ENCODE measurements at places on chromosomes 16 and 17.

- no peak for DNase-seq
These were observed 191.7 kb downstream of the C16orf95 start for GRCh38 chr16:87125206-87126155.

GRCh38 chr16:27149986-27150385, 53.3 kb upstream of the KDM8 start:
- no peak for DNase-seq

DNA sequence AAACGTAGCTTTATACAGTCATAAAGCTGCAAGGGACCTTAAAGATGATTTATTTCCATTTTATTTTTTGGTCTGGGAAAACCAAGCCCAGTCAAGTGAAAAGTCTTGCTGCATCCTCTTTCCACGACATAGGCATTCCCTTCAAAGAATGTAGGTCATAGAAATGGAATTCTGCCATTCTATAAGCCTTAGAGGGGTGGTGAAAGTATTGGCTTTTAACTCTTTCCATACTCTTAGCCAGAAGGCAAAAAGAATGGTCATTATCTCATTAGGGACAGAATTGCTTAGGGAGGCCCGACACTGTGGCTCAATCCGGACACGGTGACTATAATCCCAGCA, 7.9 kb upstream of the MSL1 start:
- DNase-seq, result no peak

DNA sequence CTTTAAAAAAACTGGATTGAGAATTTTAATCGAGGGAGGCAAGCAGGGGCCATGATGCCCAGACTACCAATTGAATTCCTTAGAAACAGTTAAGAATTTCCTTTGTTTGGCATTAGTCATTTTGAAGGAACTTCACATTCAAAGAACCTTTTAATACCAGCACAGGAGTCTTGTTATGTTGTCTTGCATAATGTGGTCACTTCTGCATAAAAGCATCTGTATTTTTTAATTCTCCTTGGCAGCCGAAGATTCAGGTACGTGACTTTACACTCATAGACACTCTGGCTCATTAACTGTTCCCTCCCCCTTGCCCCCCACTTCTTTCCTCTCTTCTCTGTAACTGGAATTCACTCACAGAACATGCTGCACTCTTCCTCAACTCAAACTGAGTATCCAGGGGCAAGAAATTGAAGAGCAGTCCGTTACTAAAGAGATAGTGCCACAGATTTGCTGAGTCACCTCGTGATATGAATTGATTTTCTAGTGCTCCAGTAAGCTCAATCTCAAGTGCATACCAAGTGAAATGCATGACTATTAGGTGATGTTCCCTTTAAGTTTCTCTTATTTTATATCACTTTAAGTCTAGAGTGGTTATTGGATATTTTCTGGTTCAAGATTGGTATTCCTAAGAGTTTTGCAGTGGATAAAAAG, 572.2 kb upstream of the SOX9 start:
- no peak for DNase-seq

DNA sequence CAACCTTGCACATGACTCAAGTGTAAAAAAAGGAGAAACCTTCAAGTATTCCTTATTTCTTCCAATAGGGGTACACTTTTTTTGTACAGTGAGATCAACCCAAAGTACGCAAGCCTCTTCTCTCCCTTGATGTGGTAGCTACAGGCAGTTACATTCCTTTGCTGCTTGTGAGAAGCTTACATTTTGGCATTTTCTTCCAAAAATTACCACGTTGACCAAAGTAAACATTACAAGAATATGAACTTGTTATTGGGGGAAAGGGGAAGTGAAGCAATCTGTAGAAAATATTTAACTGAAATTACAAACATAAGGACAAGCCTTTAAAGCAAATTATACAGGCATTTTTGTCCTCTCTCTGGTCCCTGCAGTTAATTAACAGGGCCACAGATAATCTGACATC, 97.0 kb upstream of the TOB1 start:
- no peak for DNase-seq

DNA sequence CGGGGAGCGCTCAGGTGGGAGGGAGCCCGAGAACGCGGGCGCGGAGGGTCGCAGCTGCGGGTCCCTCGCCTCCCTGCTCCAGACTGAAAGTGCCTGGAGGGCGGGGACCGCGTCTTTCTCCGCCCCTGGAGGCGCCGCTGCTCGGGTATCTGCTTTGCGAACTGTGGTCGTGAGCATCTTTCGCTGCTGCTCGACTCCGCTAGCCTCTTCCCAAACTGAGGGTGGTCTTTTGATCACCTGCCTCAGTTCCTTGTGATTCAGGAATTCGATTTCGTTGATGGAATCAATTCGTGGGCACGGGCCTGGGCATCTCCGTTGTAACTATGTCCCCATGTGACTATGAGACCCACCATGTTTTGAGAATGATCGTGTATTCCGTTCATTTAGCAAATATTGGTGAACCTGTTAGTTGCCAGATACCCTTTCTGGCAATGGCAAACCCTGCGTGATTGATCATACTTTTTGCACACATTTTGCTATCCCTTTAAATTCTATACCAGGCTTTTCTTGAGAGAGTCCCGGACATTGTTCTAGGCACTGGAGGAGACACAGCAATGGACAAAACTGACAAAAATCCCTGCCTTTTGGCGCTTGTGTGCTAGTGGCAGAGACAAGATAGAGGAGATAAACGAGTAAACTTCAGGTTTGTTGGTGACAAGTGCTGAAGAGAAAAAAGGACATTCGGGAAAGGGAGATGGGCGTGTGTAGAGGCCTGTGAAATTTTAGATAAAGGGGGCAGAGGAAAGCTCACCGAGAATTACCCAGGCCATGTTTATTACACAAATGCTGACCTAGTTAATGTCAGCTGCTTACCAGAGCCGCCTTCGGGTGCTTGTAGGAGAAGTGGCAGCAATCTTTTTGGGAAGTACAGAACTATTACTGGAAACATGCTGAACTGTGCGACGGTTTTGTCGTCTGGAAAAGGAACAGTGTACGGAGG, 948 bp downstream of the UTP18 start:
- peak; percentile 56 for DNase-seq

GRCh38 chr17:73430848-73431247, 119.0 kb upstream of the CDC42EP4 start:
- no peak for DNase-seq

DNA sequence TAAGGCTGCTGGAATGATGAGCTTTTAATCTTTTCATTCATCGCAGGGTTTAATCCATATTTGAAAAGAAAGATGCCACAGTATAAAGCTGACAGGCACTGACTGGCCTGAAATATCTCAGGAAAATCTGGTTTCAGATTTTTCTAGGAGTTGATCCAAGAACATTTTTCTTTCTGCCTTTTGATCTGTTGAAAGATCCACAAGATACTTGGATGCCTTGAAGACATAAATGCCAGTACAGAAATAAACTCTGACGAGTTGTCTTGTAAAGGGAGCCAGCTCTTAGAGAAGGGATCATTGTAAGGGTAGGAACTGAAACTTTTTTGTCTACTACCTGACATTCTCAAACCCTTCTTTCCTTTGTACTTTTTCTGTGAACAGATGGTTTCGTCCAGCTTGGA, 25.4 kb upstream of the KRT20 start:
- no peak for DNase-seq

- DNase-seq, result no peak
These were observed 7.3 kb upstream of the SSTR2 start for GRCh38 chr17:73157521-73157890.

DNA sequence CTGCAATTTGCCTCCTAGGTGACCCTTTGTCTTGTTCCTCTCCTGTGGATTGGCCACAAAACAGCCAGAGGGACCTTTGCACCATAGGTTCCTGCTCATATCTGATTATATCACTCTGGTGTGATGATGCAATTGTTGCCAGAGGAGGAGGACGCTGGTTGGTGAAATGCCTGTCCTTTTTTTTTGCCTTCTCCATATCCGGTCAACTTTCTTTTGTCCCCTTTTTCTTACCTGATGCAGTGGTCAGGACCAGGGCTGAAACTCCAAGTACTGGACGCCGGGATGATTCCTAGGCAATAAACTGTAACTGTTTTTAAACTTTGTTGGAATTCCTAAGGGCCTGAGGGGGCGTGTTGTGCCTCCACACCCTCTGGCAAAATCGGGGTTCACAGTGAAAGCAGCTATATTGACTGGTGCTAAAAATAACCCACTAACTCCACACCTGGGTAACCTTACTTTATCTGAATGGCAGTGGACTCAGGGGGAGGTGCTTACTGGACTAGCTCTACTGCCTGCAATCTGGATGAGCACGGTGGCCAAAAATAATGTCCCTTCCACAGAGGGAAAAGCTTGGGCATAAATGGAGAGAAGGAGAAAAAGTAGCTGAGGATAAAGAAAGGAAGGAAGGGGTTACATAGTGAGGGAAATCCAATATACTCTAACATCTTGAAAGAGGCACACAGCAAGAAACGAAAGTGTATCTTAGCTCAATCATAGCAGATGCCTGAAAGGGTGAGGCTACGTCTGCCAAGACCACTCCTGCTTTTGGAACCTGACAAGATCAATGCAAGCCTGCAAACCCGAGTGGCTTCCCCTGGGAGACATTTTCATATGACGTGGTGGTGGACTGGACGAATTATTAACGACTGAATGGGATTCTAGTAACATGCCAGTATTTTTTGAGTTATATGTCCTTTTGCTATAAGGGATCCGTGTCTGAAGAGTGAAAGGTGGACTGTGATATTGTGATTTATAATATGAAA, 28.4 kb upstream of the ZNF423 start:
- no peak for DNase-seq

DNA sequence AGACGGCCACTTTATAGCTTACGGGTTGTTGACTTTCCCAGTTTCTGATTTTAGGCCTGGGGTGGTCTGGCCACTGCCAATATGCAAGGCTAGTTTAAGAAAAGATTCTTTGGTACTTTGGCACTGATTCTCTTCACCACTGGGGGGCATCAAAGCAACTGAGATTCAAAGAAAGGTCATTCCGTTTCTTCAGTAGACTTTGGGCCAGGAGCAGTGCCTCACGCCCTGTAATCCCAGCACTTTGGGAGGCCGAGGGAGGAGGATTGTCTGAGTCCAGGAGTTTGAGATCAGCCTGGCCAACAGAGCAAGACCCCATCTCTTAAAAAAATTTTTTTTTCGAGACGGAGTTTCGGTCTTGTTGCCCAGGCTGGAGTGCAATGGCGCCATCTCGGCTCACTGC, 53.0 kb downstream of the RPA1 start:
- no peak for DNase-seq

DNA sequence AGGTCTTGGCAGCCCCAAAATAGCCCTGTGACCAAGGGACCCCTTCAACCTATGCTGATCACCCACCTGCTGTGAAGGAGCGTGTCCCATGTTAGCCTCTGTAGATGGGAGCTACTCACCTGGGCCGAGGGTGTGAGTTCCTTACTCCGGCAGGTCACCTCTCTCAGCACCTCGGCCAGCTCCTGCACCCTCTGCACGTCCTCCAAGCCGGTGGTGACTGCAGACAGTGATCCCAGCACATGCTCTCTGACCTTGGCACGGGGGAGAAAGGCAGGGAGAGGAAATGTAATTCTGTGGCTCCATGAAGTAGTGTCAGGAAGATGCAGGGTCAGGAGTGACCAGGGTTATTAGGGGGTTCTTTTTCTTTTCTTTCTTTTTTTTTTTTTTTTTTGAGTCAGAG, 67.7 kb upstream of the BCO1 start:
- no peak for DNase-seq

- no peak for DNase-seq
These were observed 115.0 kb downstream of the DYNLRB2 start for GRCh38 chr16:80655751-80656150.

DNA sequence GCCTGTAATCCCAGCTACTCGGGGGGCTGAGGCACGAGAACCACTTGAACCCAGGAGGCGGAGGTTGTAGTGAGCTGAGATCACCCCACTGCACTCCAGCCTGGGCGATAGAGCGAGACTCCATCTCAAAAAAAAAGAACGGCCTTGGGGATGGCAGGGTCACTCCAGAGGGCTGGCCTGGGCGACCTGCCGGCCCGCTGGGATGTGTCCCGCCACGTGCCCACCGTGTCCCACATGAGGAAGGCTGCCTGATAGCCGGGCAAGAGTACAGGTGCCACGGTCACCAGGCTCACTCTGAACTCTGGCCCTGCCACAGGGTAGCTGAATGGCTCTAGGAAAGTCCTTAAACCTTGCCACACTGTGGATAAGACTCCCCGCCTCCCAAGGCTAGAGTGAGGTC, 67.5 kb downstream of the COG7 start:
- DNase-seq, result no peak

- no peak for DNase-seq
These were observed 206.0 kb downstream of the IRX3 start for GRCh38 chr16:54080524-54081008.

DNA sequence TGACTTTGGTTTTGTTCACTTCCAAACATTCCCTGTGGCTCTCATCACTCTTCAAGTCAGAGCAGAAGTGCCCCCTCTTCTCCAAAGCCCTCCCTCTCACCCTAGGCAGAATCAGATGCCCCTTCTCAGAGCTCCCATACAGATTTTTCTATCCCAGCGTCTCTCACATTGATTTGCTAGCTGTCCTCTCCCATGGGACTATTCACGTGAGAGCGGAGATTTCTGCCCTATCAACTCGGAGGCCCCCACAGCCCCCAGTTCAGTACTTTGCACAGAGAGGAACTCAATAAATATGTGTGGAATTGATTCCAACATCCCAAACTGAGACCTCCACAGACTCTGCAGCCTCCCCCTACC, 182.6 kb downstream of the C16orf78 start:
- no peak for DNase-seq

DNA sequence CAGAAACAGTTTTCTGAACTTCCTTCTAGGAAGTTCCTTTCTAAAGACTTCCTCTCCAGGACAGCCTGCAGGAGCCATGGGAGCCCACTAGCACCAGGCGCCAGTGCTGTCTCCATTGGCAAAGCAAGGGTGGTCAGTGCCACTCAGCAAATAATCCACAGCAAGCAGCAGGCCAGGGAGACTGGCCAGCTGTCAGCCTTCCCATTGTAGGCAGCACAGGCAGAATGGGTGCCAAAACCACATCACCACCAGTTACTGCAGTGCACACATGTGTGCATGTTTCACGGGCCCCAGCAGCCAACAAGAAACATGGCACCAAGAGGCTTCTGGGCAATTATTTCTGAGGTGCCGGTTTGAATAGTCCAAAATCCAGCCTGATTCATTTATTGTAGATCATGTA, 26.7 kb downstream of the DNASE1 start:
- no peak for DNase-seq

DNA sequence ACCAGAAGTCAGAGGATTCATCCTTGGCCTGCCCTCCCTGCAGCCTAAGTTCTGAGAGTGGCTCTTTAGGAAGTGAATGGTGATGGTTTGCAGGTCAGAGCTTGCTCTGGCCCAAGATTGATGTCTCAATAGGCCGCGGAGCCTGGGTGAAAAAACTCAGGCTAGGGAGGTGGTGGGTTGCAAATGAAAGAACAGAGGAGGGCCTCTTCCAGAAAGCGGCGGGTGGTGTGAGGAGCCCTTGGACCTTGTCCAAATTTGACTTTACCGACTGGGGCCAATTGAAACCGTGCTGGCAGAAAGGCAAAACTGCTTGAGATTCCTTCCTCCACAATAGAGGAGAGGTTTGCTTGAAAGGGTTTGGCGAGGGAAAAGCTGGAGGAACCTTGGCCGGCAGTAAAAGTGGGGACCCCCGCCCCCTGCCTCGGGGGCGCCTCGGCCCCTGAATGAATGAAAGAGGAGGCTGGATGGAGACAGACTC, 331.3 kb downstream of the SEC14L1 start:
- no peak for DNase-seq

Measured in right renal pelvis (tissue), 4 donors.